ENCODE measurements at places on chromosomes 6 and 20.
A peak's percentile ranks its signal among the peaks of the same experiment; 100 is the strongest.

GRCh38 chr6:161135695-161136591 lies 137.9 kb downstream of the AGPAT4 start:
- no peak for DNase-seq

- no peak for DNase-seq
Measured at GRCh38 chr6:161921602-161922395, 647.9 kb upstream of the AGPAT4 start.

- no peak for DNase-seq
Measured at GRCh38 chr6:167108278-167108677, 14.6 kb upstream of the CCR6 start.

GRCh38 chr20:12166053-12166717 lies 248.5 kb downstream of the BTBD3 start:
- no peak for DNase-seq

GRCh38 chr6:162019349-162019748 lies 708.2 kb downstream of the PRKN start:
- DNase-seq: no peak

DNA sequence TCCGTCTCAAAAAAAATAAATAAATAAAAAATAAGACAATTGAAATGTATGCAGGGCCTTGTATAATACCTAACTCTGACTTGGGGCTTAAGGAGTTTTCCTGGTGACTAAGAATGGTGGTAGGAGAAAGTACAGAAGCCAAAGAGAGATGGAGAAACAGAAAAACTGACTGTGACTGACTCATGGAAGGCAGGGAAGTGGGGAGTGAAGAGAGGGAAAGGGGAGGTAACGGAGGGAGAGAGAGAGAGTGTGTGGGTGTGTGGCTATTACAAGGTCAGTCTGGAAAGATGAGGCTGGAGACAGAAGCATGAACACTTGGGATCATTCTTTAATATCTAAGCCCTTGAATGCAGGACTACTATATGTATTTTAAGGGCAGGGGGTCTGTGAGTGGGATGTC lies 38.5 kb downstream of the SNRNP48 start:
- no peak for DNase-seq

DNA sequence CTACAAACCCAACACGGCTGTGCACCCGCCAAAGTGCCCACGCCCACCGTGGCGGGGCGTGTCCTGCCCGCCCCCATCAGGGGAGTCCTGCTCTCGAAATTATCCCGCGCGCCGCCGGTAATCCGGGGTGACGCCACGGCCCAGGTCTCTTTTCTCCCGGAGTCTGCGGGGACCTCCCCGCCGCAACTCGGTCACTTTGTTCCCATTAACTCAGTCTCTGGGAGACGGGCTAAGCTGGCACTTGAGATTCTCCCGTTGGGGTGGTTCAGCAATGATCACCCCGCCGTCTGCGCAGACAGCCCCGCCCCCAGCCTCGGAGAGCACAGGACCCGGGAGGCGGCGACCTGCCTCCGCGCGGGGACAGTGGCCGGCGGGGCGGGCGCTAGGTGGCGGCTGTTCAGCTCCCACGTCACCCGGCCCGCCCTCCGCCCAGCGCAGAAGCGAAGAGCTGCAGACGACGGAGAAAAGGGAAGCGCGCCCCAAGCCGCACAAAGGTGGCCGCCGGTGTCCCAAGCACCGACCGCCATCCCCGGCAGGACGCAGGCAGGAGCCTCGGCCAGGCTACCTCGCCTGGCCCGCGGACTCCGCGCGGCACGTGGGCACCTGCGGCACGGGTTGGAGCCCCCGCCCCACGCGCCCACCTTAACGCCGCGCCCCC lies 31.5 kb downstream of the SF3B5 start:
- peak; percentile 84 for DNase-seq
